ENCODE measurements at places on chromosomes 5 and 9.
A peak's percentile ranks its signal among the peaks of the same experiment; 100 is the strongest.

GRCh38 chr9:38305582-38305981 lies 86.9 kb upstream of the ALDH1B1 start:
- no peak for DNase-seq

GRCh38 chr5:132271251-132272246 lies 14.1 kb downstream of the PDLIM4 start:
- no peak for DNase-seq

- no peak for DNase-seq
These were observed 16.0 kb downstream of the LYRM7 start for GRCh38 chr5:131186561-131187256.

GRCh38 chr5:135173662-135174290 lies 139.7 kb upstream of the PITX1 start:
- DNase-seq, result no peak

GRCh38 chr5:134025786-134026185 lies 21.0 kb upstream of the VDAC1 start:
- no peak for DNase-seq

DNA sequence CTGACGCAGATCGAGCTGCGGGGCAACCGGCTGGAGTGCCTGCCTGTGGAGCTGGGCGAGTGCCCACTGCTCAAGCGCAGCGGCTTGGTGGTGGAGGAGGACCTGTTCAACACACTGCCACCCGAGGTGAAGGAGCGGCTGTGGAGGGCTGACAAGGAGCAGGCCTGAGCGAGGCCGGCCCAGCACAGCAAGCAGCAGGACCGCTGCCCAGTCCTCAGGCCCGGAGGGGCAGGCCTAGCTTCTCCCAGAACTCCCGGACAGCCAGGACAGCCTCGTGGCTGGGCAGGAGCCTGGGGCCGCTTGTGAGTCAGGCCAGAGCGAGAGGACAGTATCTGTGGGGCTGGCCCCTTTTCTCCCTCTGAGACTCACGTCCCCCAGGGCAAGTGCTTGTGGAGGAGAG lies 4.6 kb upstream of the PHYHD1 start:
- no peak for DNase-seq

GRCh38 chr5:20469792-20470191 lies 481.8 kb upstream of the CDH18 start:
- DNase-seq, result no peak

GRCh38 chr5:66646570-66646969 lies 50.4 kb downstream of the MAST4 start:
- DNase-seq, result no peak

DNA sequence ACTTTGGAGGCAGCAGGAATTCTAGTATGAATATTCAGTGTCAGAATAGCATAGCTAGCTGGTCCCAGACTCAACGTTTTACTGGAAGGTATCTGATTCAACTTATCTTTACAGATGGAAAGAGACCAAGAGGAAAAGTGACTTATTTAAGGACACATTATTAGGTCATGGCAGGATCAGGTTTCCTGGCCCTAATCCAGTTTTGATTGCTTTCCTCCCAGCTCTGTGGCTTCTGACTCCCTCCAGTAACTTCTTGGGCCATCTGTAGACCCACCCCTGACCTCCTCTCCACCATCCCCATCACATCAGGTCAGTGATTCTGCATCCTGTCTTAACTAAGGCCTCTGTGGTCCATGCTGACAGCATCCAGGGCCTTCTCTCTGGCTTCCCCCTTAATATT lies 38.4 kb downstream of the SH3TC2 start:
- DNase-seq, result no peak

DNA sequence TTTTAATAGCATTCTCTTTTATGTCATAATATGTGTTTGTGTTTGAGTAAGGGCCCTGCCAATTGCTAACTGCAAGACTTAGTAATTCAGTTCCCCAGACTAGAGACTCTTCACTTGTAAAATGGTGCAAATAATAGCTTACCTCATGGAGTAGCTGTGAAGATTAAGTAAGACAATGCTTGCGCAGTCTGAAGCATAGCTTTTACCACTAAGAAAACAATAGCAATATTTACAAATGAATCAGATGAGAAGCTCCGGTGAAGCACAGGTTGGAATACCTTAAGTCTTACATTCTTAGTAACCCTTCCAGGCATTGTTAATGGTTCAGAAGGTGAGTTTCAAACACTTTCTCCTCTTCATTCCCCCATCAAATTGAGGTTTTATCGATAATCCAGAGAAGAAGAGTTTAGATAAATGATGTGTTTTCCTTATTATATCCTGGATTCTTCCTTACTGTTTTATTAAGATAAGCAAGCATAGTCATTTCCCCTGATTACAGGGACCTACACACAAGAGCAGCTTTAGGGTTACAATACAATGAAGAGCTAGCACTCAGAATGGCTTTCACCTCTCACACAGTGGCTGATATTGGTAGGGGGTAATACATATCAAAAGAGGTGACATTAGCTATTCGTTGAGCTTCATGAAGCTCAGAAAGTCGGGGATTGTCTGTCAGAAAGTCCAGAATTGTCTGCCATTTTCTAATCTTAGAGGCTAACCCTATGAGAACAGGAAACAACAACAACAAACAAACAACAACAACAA lies 96.4 kb upstream of the EDIL3 start:
- DNase-seq, result no peak

DNA sequence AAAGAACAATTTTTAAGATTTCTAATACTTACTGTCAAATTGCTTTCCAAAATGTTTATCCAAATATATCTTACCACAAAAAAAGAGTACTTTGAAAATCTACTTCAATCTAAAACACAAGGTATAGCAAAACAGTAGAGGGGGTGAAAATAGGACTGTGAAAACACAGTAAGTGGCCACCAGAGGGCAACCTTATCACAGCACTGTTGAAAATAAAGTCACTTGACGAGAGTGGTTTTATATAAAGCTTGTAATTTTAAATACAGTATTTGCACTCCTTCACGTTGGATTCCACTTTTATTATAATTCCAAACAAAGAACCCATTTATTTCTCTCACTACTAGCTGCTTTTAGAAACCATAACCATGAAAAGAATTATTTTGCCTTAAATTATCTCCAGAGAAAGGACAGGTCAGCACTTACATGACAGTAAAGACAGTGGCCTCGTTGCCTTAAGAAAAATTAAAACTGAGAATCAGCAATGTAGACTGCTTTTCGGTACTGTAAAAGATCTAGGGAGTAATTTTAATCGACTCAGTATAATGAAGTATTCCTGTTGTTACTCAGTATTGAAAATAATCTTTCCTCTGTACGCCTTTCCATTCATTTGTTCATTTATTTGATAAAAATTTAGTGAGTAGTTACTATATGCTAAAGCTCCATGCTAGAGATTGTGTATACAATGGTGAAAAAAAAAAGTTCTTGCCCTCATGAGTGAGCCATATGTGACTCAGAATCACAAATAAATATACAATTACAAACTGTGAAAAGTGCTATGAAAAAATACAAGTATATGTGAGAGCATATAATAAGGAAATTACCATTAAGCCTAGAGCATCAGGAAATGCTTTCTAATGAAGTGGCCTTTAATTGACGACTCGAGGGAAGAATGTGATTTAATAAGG lies 40.0 kb upstream of the CDK5RAP2 start:
- DNase-seq, result no peak

DNA sequence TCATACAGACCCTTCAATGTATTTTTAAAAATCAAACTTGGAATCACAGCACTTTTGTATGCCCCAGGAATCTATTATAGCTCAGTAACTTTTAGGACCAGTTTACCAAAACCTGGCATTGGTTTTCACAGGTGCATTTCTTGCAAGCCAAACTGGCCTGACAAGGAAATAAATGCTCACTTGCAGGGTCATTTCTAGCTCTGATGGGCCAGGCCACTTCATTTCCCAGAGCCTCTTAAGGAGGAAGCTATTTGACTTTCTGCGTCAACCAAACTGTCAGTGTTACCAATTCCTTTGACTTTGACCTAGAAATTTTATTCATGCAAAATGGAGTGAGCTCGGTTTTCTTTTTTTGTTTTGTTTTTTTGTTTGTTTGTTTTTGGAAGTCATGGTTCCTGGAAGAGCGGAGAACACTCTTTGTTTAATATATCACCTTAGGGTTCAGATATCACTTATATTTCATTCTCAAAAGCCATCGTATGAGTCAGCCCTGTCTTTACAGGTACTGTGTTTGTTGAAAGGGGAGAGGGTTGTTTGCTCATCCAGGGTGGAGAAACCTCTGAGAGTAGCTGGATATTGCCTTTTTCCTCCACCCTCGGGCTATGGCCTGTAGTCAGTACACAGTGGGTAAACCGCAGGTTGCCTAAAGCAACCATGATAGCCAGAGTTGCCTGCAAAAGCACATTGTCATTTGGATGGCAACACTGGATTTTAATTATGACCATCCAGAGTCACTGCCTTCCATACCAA lies 58.9 kb downstream of the GNA14 start:
- DNase-seq, result peak; percentile 43

DNA sequence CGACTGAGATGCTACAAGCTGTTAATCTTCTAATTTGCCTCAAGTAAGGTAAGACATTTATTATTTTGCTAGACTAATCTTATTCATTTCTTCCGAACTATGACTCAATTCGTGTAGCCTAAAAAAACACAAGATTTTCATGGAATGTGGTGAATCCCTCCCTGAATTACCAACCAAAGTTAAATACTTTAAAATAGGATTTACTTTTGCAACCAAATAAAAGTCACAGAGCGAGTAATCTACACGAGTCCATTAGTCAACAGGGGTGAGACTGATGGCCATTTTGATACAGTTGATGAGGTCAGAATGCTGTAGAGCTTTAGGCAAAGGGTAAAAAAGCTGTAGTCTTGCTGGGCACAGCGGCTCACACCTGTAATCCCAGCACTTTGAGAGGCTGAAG lies 13.1 kb upstream of the BNC2 start:
- no peak for DNase-seq

DNA sequence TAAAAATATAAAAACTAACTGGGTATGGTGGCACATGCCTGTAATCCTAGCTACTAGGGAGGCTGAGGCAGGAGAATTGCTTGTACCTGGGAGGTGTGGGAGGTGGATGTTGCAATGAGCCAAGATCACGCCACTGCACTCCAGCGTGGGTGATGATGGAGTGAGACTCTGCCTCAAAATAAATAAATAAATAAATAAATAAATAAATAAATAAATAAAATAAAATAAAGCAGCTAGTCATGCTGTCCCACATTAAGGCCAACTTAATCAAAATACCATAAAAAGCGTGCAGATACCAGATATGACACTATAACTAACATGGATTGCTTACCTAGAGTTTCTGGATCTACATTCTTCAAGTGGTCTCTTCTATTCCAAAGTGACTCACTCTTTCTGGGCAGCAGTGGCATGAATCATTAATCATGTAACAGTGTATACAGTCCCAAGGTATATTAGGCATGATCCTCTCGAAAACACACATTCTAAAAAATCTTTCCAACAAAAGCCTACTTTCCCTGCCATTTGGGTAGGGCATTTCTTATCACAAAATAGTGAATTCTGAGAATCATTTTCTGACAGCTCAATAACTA lies 187.1 kb downstream of the ELAVL2 start:
- no peak for DNase-seq

DNA sequence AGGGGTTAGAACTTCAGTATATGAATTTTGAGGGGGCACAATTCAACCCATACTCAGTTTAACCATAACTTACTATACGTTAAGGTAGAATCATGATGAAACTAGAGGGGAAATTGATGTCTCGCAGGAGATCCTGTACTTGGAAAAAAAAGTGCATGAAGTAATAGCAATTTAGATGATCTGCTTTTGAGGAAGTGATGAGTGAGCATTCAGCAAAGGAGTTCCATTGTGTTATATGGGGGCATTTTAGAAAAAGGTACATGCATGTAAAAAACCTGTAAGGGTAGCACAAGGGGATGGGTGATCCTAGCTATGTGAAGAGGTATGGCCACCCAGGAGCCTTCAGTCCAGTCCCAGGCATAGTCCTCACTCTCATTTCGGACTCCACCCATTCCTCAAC lies 14.8 kb upstream of the TMC1 start:
- DNase-seq, result no peak

GRCh38 chr5:68464424-68464823 lies 248.9 kb downstream of the PIK3R1 start:
- no peak for DNase-seq

All from epithelial cell of prostate (primary cell).